ENCODE measurements at places on chromosomes 11 and 22. TPM values are rescaled to one million over a fixed set of nuclear protein-coding genes. Genes with fewer than 3 reads are reported as not detected.

ROBO4 gene
- not detected for total RNA-seq

GRCh38 chr11:23124249-23124648 is 264.0 kb upstream of the CCDC179 start:
- DNase-seq = no peak

ETS1 gene
- 9.2 TPM for total RNA-seq

BATF2 gene
- total RNA-seq = 2.1 TPM
